ENCODE measurements at places on chromosomes 16 and 17.

- DNase-seq = no peak
Measured at GRCh38 chr17:50963139-50963538, 97.0 kb upstream of the TOB1 start.

DNA sequence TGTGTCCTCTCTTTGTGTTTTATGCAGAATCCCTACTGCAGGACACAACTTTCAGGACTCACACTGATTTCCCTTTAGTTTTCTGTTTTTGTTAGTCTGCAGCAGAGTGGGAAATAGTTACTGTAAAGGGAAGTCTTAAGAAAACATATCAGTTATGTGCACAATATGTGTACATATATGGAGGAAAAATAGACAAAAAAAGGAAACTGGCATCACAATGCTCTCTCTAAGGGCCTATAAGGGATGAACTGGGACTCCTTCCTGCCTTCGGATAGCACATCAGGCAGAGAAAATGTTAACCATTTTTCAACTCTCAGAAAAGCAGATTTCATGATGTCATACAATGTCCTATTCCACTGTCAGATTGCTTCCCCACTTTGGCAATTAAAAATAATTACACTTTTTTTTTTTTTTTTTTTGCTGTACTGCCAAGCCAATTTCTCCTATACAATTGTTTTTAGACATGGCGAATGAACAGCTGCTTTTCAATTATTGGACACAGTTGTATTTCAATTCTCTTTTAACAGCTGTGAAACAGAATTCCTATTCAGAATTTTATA, 112.5 kb upstream of the KCNJ16 start:
- no peak for DNase-seq

DNA sequence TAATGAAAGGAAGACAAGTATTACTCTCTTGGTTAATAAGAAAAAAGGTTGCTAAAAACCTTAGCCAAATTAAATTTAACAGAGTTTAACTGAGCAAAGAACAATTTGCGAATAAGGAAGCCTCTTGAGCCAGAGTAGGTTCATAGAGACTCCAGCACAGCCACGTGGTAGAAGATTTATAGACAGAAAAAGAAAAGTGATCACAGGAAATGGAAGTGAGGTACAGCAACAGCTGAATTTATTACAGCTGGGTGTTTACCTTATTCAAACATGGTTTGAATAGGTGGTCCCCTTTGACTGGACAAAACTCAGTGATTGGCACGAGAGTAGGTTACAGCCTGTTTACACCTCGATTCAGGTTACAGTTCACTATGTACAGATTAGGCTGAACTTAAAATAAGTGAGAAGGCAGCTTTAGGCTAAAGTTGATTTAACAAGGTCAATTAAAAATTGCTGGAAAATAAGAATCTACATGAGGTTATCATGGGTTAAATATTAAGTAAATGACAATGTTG, 3.3 kb upstream of the CCL15 start:
- DNase-seq = no peak

DNA sequence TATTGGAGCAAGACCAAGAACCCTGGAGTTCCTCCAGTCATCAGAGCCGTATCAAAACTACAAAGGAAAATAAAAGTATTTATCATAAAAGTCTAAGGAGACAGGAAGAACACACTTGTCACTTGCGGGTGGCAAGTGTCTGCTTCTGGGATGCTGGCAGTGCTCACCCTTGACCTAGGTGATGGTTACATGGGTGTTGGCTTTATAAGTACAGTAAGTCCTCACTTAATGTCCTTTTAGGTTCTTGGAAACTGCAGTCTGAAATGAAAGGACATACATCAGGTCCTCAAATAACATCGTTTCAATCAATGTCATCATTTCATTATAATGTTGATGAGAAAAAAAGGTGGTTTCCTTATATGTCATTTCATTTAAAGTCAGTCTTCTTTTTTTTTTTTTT, 3.0 kb upstream of the AIPL1 start:
- no peak for DNase-seq

GRCh38 chr16:82181461-82182185, 11.6 kb upstream of the MPHOSPH6 start:
- DNase-seq = peak; percentile 74

GRCh38 chr16:16992975-16993765, 477.6 kb downstream of the XYLT1 start:
- DNase-seq = peak; percentile 2

DNA sequence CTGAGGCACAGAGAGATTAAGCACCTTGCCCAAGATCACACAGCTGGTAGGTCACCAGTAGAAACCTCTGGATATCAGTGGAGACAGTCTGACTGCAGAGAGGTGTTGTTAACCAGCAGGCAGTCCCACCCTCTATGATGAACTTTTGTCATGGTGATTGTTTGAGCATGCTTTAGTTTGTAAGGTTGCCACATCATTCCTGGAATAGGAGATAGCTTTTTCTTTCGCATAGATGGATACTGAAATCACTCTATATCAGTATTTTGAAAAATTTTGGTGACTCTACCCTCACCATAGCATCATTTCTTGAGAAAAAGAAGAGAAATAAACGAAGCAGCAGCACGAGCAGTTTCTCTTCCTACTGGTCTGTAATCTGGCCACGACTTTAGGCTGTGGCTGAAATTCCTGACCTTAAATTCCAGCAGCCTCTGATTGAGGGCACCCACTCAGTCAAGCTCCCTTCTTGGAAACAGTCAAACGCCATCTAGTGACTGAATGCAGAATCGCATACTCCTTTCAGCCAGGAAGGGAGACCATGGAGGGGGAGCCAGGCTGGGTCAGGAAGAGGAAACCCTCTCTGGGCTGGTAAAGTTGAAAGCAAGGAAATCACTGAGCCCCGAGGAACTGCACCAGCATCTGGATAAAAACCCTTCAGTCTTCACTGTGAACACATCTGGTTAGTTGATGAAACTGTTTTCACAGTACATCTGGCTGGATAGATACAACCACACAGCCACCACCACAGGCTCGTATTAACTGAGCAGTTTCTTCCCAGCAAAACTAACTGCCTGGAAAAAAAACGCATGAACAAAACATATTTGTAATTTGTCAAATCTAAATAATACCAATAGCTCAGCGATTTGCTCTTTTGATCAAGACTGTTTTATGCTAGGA, 108.5 kb upstream of the XYLT1 start:
- DNase-seq = peak; percentile 12

DNA sequence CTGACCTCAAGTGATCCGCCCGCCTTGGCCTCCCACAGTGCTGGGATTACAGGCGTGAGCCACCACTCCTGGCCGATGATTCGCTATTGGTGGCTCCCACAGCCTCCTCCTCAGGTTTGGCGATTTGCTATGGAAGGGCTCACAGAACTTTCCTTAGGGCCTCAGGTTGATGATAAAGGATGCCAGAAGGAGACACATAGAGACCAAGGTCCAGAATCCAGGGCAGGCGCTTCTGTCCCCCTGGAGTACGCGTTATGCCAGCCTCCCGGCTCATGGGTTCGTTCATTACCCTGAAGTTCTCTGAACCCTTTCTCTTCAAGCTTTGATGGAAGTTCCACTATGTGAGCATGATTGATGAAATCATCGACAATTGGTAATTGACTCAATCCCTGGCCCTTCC, 19.9 kb downstream of the LGALS3BP start:
- DNase-seq = no peak

DNA sequence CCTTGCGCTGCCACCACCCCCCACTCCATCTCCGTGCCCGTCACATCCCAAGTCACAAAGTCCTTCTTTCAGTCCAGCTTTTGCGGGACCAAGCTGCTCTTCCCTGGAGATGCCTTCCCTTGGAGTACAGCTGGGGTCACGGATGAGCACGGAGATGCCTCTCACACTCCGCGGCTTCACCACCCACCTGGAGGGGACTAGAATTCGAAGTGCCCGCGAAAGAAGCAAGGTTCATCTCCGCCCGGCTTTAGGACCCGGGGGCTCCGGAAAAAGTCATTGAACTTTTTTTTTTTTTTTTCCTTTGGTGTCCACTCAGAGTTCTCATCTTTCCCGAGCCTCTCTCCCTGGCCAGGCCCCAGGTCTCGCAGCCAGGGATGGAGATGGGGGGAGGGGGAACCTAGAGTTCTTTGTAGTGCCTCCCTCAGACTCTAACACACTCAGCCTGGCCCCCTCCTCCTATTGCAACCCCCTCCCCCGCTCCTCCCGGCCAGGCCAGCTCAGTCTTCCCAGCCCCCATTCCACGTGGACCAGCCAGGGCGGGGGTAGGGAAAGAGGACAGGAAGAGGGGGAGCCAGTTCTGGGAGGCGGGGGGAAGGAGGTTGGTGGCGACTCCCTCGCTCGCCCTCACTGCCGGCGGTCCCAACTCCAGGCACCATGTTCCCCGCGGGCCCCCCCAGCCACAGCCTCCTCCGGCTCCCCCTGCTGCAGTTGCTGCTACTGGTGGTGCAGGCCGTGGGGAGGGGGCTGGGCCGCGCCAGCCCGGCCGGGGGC, at the start of gene FKBP10:
Gene FKBP10 (plus strand): TSS at position 624 of the 771 bp plus-strand sequence. CDS start 31 bp downstream, at position 655.
- DNase-seq = peak; percentile 32

DNA sequence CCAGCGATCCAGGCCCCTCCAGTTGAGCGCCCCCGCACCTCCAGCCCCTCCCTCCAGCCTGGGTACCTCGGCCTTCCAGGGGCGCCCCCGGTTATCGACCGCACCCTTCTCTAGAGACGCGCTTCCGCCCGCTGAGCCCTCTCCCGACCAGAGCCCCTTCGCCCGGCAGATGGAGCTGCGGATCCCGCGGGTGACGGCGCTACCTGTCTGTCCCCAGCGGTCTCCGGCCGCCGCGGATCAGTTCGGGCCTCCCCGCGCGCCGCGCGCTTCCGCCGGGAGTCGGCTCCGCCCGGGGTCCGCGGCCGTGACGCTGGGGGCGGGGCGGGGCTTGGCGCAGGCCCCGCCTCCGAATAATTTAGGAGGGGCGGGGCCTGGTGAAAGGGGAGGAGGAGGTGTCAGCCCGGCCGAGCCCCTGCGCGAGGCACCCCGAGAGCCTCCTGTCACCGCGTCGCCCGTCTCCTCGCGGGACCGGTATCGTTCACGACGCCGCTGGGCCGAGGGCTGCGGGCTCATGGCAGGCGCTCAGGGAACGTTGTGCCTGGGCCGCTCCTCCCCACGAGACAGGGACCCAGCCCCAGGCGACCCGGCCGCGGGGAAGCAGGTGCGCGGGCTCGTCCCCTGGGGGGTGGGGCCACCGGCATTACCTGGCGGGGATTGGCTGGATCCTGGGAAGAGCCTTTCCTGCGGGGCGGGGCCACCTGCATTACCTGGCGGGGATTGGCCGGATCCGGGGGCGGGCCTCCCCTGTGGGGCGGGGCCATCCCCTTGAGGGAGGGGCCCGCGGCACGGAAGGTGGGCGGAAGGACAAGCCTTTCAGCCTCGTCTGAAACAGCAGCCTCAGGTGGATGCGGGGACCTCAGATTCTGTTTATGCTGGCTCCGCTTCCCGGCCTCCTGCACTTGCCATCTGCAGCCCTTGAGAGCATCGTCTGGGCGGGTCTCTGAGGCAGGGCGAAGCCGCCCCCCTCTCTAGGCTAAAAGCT, at the start of gene SPATA2L:
Gene SPATA2L (minus strand): TSS at position 281 of the 982 bp plus-strand sequence. CDS start 473 bp downstream, outside the sequence.
- peak; percentile 98 for DNase-seq

GRCh38 chr17:49931416-49932137, 37.4 kb upstream of the DLX4 start:
- peak; percentile 28 for DNase-seq

- DNase-seq = no peak
Measured at GRCh38 chr17:74943808-74944522, 8.3 kb downstream of the OTOP3 start.

GRCh38 chr17:12058535-12058934, 37.9 kb downstream of the MAP2K4 start:
- DNase-seq = no peak

DNA sequence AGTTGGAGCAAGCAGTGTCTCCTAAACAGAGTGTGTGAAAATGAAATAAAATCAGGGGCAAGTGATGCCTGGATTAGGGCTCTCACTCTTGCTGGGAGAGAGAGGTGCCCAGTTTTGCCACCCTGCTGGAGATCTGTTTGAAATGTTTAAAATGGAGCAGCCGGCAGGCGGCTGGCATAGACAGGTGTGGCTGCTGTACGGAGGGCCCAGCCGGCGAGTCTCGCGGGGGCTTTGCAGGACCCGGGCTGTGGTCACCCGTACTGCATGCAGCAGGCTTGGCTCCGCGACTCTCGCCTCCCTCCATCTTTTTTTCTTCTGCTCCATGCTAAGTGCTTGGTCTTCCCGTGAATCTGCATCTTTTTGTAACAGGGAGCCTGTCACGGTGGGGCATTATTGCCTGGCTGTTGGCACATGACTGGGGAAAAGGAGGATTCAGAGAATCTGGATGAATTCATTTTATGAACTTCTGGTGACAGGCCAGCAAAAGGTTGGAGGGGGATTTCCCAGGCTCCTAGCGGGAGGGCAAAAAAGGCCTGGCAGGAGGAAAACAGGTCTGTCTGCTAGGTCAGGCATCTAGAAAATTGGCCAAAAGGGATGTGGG, 1.8 kb downstream of the ZNRF1 start:
- DNase-seq = no peak

DNA sequence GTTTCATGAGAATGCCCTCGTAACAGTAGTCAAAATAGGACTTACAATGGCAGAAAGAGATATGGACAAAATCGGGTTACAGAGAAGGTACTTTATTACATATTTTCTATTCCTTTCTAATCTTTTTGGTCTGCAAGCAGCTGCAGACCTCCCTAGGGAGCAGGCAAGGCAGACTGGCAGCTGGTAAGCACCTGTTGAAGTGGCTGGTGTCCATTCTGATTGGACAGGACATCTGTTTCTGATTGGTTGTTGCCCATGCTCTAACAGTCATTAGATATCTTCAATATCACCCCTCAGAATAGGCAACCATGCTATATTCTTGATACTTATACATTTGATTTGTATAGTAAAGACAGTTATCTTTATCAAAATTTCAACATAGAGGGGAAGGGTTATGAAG, 606.3 kb downstream of the KCNJ2 start:
- DNase-seq = peak; percentile 59

DNA sequence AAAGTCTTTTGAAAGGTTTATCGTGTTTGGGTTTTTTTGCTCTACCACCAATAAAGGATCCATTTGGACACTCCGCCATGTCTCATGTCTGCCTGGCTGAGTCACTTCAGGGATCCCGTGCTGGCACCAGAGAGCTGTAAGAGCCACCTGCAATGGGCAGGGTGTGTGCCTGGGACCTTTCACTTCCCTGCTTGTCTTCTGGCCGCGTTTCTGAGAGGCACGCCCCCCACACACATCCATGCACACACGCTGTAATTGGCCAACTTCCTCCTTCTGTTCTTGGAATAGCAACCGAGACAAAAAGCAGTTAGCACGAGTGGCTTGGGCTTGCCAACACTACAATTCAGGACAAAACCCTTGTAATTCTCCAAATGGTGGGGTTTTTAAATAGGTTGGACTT, 9.8 kb upstream of the SOST start:
- DNase-seq = no peak

DNA sequence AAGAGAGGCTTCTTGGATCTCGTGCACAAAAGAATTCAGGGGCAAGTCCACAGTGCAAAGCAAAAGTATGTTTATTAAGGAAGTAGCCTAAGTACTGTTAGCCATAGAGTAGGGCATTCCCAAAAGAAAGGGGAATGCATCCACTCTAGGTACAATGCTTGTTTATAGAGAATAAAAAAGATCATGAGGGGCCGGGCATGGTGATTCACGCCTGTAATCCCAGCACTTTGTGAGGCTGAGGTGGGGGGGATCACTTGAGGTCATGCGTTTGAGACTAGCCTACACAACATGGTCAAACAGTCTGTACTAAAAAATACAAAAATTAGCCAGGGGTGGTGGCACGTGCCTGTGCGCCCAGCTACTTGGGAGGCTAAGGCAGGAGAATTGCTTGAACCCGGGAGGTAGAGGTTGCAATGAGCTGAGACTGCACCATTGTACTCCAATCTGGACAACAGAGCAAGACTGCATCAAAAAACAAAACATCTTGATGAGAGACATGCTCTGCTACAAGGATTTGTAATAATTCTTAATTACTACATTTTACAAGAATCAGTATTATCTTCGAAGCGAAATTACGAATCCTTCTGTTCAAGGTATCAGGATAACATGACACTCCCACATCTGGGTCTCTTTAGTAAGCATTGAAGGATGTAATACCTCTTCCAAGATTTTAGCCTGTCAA, 191.6 kb downstream of the CPPED1 start:
- no peak for DNase-seq
